H54 (cell line): ENCODE measurements at places on chromosomes 6 and 20.

DNA sequence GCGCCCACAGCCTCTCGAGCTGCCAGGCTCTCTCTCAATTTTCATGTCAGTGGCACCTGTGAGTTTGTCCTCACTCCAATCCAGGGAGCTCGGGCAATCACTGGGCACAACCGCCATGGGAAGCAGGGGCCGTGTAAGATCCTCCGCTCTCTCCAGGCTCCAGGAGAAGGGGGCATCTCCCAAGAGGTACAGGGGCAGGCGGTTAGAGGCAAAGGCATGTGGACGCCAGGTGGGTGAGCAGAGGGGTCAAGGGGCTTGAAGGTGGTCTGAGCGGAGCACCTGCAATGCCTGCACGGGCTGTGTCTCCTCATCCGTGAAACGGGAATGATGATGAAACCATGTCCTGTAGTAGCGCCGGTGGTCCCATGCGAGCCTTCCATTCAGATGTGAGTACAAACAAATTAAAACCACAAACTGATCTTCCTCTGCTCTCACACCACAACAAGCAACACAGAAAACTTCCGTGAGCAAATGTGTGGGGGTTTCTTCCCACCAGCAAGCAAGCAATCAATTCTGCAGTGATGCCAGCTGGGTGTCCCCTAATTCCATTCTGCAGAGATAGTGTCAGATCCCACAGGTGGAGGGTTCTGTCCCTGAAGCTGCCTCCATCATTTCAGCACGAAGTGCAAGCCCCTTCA is 222.5 kb upstream of the PMEPA1 start:
- DNase-seq = no peak

DNA sequence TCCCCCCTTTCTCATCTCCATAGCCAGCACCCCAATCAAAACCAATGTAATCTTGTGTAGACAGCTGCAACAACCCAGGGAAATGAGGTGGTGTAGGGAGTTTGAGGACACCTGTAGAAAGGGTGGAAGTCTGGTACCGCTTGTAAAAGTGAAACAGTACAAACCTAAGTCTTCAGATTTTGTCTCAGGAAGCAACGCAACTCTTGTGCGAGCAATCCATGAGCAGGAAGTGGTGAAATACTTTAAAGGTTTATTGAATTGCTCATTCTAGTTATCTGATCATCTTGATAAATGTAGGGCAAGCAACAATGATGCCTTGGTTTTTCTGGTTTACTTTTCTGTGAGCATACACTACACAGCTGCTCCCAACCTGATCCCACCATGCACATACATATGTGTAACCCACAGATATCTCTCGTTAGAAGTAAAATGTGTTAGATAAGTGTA is 71.1 kb upstream of the THEMIS start:
- DNase-seq = peak; percentile 5

DNA sequence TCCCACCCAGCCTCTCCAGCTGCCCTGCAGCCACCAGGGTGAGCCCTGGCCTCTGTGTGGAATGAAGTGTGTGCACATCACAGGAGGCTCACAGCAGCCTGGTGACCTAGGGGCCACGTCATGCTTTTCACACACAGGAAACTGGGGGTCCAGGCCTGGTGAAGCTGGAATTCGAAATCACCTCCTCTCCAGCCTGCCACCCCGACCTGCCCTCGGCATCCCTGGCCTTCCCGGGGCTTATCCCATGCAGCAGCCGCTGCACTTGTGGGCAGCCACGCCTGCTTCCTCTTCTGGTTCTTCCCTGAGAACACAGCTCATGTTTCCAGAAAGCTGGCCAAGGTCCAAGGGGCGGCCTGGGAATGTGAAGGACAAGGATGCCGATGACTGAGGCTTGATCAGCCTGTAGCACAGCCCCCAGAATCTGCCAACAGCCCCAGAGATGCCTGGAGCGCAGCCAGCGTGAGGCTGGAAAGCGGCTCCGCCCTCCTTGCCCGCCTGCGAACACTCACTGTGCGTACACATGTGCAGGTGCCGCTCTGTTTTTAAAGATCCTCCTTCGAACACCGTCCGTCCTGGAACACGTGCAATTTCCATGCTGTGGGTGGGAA is 4.2 kb upstream of the NTSR1 start:
- DNase-seq = peak; percentile 92

DNA sequence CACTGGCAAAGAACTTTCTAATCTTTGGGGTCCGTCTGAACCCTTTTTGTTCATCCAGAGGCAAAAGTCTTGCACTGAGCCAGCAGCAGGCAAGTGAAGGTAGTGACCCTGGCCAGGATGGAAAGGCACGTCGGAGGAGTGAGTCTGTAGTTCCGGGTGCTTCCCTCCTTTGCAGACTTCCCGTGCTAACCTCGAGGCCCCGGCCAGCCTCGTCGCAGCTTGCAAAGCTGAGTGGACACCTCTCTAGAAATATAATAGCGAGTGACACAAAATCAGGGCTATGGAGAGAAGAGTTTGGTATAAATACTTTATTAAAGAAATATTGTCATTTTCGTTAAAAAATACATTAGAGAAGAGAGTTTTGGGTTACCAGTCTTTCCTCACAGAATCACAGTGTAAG is 9.9 kb downstream of the PSMG4 start:
- DNase-seq = no peak

GRCh38 chr6:125507987-125508655 is 206.4 kb upstream of the HDDC2 start:
- DNase-seq = no peak

- DNase-seq = no peak
These were observed 26.4 kb downstream of the LY86 start for GRCh38 chr6:6614983-6615349.

- peak; percentile 23 for DNase-seq
These were observed 857 bp downstream of the TAP2 start for GRCh38 chr6:32837651-32838113.

- no peak for DNase-seq
These were observed 62.7 kb upstream of the SYNDIG1 start for GRCh38 chr20:24406750-24407149.
